Mesendoderm (in vitro differentiated cells): ENCODE measurements at places on chromosomes 1 and 21.

GRCh38 chr1:98045211-98045766 lies 124.5 kb upstream of the DPYD start:
- peak; percentile 51 for DNase-seq

GRCh38 chr1:85319931-85320330 lies 43.5 kb upstream of the BCL10 start:
- peak; percentile 33 for DNase-seq

- no peak for DNase-seq
Measured at GRCh38 chr1:192521734-192522133, 53.8 kb upstream of the RGS1 start.

DNA sequence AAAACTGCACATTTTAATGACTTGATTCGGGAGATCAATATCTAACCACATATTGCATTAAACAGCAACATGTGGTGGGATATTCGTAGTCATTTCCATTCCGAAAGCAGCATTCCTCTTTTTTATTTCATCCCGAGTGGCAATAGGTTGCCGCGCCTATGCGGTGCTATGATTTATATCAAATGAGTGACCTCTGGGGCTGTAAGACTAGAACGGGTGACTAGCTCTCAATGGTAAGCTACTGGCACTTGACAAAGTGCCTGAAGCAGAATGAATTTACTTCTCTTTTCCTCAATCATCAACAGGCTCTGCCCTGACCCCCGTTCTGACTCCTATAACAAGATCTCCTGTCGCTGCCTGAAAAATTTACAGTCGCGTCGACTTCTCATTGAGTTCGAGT lies 162.3 kb downstream of the ZNF281 start:
- DNase-seq: no peak

DNA sequence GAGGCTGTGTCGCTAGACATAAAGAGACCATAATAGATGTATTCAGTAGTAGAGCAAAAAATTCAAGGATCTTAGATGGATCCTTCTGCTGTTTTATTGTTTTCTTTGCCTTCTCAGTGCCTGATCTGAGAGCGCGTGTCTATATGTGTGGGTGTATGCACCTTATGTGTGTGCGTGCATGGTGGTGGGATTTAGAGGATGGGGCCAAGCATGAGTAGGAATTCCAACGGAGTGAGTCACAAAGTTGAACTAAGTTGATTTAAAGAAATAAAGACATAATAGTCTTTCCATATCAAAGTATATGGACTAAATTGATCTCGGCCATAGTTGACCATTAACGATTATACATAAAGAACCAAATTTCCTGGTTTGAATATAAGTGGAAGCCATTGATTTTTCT lies 178.7 kb downstream of the CYYR1 start:
- DNase-seq: no peak

GRCh38 chr1:41576206-41576605 lies 91.7 kb upstream of the EDN2 start:
- no peak for DNase-seq

GRCh38 chr1:153526132-153526543 lies 9.7 kb downstream of the S100A6 start:
- no peak for DNase-seq

DNA sequence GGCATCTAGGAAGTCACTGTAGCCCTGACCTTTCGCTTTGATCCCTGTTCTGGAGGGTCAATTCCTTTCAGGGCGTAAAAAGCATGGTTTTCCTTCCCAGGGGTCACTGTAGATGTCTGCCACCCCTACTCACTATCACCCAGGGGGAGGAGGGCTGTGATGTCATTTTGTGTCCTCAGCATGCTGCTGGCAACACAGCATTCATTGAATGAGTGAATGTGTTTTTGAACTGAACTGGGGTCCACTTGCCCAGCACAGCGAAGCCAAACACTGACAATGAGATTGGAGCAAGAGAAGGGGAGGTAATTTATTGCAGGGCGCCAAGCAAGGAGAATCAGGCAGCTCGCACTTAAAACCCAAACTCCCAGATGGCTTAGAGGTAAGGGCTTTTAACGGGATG lies 78.2 kb upstream of the PGBD5 start:
- DNase-seq: no peak

- no peak for DNase-seq
Measured at GRCh38 chr1:99988210-99988765, 18.5 kb downstream of the SLC35A3 start.

- DNase-seq: no peak
Measured at GRCh38 chr1:200281201-200281835, 128.5 kb downstream of the ZNF281 start.

DNA sequence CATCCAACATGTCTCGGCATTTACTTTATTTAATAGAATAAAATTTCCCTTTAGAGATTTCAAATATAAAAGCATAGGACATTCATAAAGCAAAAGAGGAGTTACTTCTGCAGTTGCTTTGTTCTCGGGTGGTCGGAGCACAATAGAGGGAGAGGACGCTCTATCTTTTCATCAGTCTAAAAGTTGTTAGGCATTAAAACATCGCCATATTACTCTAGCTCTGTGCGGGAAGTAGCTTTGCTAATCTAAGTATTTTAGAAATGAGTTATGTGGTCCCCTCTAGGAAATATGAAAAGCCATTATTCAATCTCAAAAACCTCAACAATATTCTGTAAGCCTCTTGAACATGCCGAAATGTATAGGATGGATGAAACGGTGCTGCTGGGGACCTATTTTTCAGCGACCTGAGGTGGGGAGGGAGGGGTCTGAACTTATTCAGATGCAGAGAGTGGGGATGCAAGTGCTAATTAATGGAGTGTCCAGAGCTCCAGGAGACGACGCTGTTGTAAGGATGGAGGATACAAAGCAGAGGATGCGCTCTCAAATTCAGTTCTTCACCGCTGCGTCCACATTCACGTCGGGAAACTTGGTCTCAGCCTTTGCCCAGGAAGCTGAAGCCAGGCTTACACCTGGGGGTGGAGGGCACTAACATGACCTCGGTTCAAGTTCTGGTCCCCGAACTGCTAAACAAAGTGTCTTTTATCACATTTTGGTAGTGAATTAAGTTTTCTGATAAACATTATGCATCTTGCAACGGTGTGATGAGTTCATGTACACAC lies 6.3 kb downstream of the CDKN2C start:
- DNase-seq: peak; percentile 21

GRCh38 chr1:44377925-44378784 lies 23.1 kb upstream of the ERI3 start:
- DNase-seq: peak; percentile 82

DNA sequence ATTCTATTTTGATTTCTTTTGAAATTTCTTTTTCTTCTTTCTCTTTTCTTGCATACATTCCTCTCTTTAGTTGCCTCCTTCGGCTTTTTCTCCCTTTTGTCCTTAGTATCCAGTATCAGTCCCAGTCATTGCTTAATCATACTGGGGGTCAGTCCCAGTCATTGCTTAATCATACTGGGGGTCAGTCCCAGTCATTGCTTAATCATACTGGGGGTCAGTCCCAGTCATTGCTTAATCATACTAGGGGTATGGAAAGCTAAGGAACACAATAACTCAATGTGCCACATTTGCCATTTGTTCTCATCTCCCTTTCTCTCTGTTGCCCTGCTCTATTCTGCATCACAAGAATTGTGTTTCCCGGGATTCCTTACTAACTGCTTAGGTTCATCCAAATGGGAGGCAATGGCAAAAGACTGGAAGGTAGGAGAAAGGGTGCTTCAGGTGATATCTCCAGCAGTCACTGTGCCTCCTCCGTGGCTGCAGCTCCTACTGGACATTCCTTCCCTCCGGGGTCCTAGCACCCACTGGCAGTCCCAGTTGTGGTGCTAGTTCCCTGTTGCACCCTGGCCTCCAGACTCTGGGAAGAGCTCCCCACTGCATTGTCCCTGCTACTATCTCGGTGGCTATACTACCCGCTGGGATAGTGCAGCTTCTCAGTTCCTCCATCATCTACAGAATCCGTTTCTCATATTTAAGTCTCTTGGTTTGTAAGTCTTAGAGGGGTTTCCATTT lies 32.6 kb upstream of the LAMC1 start:
- DNase-seq: no peak

- DNase-seq: no peak
Measured at GRCh38 chr1:79460773-79461436, 454.4 kb upstream of the ADGRL4 start.

- no peak for DNase-seq
Measured at GRCh38 chr1:63595435-63595834, 2.2 kb downstream of the PGM1 start.

GRCh38 chr1:212700223-212700891 lies 717 bp upstream of the BATF3 start:
- no peak for DNase-seq

- peak; percentile 41 for DNase-seq
Measured at GRCh38 chr21:25640202-25640942, 1.3 kb downstream of the JAM2 start.

- peak; percentile 31 for DNase-seq
Measured at GRCh38 chr1:203026666-203027663, 674 bp downstream of the PPFIA4 start.

DNA sequence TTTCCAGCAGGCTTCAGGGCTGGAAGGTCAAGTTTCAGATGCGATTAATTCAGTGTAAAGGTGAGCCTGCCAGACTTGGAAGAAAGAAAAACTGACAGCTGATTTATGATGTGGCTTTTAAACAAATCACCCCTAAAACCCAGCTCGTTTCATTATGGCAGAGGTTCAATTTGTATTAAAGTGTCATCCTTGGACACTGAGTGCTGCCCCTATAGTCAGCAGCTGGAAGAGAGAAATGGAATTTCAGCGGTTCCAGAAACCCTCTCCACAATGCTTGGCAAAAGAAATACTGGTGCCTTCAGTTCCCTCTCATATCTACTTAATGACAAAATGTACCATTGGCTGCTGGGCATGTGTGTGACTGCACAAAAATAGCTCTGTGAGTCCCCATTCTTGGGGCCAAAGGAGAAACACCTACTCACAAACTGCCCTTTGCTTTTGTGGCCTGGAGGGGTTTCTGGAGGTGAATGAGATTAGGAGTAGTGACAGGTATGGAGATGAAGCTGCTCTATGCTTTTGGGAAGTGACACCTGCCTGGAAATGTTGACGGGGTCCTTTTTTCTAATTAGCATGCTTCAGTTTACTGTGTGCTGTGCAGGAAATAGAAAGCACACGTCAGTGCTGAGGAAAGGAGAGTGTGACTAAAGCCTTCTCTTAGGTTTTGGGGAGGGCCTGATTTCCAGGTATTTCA lies 95.1 kb upstream of the TSPAN2 start:
- no peak for DNase-seq

- no peak for DNase-seq
Measured at GRCh38 chr1:86381223-86381622, 14.9 kb downstream of the ODF2L start.

- DNase-seq: peak; percentile 75
Measured at GRCh38 chr1:173562813-173563212, 40.1 kb downstream of the SLC9C2 start.

GRCh38 chr1:36669262-36669661 lies 186.5 kb upstream of the CSF3R start:
- no peak for DNase-seq

GRCh38 chr1:113389359-113389952 lies 859 bp upstream of the MAGI3 start:
- DNase-seq: no peak

DNA sequence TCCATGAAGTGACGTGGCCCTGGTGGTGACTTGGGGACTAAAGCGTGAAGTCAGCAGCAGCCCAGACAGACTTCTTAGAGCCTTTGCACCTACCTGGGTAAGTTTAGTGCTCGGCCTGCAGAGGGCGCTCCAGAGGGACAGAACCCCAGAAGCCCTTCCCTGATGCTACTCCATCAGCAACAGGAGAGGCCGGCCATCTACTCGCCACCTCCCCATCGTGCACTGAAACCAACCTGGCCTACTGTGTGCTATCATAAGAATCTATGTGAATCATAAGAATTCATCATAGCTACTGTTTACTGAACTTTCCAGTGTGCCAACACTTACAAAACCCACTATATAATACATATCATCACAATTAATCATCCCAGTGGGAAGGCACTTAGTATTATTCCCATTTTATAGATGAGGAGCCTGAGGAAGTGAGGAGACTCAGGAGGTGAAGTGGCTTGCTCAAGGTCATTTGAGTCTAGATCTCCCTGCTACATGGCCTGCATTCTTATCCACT lies 7.9 kb upstream of the EDN2 start:
- peak; percentile 89 for DNase-seq

- no peak for DNase-seq
Measured at GRCh38 chr1:54571326-54571725, 23.3 kb downstream of the ACOT11 start.

- no peak for DNase-seq
Measured at GRCh38 chr1:183652107-183652506, 1.0 kb downstream of the APOBEC4 start.

DNA sequence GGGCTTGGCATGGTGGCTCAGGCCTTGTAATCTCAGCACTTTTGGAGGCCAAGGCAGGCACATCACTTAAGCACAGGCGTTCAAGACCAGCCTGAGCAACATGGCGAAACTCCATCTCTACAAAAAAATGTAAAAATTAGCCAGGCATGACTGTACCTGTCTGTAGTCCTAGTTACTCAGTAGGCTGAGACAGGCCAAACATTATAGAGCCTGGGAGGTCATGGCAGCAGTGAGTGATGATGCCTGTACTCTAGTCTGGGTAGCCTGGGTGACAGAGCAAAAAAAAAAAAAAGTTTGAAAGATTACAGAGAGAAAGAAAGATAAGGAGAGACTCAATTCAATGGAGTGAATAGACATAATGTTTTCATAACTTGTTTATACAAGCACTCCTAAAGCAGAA lies 556.5 kb upstream of the BRINP3 start:
- DNase-seq: no peak

DNA sequence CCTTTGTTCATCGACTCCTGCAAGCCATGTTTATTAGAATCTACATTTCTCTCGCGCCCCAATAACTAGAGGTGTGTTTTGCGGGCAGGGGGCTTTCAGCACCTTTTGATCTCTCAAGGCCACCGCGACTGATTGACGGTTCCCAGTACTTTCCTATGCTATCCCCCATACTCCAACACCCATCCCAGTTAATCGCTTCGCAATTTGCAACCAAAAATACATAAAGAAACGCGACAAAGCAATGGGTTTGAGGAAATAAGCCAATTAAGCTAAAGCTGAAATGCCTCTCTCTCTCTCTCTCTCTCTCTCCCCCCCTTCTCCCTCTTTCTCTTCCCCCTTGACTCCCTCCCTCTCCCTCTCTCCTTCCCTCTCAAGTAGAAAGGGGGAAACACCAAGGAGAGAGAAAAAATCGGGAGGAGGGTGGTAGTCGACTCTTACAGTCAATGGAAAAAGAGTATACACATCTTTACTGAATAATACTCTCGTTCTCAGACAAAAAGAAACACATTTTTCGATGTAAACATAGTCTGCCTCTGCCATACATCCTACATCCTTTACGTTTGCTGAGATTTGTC lies 128.0 kb upstream of the DPYD start:
- no peak for DNase-seq

GRCh38 chr1:232291261-232291660 lies 338.7 kb downstream of the SIPA1L2 start:
- DNase-seq: no peak

GRCh38 chr1:45437323-45437722 lies 53.6 kb downstream of the TESK2 start:
- no peak for DNase-seq
